ENCODE measurements at places on chromosomes 16 and 17.

- DNase-seq = no peak
Observed at GRCh38 chr16:22734368-22734767, 79.6 kb upstream of the HS3ST2 start.

DNA sequence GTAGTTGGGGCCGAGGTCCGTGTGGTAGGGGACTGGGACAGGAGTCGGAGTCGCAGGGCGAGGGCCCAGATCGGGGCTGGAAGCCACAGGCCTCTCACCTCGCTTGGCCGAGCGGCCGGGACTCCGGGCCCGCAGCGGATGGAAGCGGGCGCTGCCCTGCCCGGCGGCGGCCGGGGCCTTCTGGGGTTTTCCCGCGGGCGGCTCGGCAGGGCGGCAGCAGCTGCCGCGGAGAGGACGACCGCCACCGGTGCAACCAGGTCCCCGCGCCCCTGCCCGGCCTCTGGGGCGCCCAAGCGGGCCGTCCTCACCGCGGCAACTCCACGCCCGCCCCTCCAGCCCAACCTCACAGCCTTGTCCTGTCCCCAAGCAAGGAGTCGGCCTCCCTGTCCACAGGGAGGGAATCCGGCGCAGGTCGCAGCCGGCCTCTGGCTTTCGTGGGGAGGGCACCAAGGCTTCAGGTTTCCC, 15.6 kb upstream of the UTP6 start:
- DNase-seq = no peak

- DNase-seq = no peak
Observed at GRCh38 chr17:18185391-18185790, 1.8 kb downstream of the ALKBH5 start.

DNA sequence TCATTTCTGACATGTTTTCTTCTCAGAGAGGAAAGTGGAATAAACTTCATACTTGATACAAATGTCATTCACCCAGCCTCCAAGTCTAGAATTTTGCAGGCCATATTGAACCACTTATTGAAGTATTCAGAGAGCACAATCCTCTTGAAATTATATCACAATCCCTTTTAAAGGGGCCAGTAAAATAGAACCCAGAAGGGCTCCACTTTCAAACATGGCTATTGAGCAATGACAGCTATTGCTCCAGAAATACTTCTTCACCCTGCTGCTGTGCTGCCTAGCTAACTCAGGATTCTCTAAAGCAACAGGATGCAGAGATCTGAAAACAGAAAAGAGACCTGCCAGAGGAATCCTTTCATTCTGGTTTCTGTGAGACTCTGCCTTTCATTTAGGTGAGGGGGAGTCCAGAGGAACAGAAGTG, 275.0 kb upstream of the CDH5 start:
- DNase-seq = no peak

DNA sequence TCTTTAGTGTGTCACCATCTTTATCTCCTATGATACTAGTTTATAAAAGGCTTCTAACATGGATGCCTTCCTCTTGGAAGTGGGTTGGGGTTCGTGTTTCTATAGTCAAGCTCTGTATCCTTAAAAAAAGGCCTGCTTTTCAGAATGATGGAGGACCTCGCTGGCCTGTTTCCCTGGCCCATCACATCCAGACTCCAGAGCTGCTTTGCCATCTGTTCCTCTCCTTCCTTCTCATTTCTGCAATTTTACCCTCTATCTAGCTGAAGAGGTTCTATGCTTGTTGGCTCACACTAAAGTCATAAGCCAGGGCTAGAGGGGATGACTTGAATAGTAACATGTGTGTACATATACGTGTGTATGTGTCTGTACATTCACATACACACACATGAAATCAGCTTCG, 450.8 kb upstream of the HSBP1 start:
- no peak for DNase-seq

DNA sequence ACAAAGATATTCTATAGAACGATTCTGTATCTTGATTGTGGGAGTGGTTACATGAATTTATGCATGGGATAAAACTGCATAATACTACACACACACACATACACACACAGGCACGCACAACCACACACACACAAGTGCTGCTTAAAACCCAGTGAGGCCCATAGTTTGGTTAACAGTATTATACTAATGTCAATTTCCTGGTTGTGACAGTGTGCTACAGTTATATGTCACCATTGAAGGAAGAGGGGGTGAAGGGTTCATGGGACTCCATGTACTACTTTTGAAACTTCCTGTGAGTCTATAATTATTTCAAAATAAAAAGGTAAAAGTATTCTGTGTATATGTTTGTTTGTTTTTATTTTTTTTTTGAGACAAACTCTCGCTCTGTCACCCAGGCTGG, 8.1 kb downstream of the ZC3H7A start:
- no peak for DNase-seq

GRCh38 chr16:609316-609715, 19.4 kb downstream of the RAB40C start:
- DNase-seq = no peak

DNA sequence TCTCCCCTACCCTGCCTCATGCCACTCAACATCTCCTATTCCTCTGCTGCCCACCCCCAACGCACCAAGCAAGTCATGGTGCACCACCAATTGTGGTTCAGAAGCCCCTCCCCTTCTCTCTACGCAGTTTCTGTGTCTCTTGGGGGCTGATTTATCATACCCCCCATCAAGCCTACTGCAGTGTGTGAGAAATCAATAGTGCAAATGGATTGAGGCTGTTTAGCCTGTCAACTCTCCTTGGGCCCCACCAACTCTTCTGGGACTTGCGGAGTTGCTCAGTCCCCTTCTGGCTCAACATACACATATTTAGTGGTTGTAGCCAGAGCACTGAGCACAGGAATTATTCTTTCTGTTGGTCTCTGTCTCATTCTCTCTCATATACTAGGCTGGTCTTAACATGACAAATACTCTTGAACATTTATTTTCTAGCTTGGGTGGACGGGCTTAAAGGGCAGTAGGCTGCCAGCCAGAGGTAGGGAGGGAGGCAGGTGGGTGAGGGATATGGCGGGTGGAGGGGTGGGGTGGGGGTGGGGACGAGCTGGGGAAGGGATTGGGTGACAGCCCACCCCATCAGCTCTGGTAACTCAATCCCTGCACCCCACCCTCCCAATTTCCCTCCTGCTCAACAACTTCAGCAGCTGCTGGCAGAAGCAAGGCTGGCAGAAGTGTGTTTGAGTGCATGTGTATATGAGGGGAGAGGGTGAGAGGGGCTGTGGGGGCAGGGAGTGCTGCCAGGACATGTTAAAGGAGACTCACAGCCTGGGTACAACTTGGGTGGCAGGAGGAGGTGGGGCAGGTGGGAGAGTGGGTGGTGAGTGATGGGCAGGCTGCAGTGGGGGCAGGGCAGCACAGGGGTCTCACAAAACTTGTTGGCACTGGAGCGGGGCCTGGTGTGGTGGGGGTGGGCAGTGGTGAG, 4.9 kb downstream of the RARA start:
- DNase-seq = no peak

- DNase-seq = no peak
Observed at GRCh38 chr16:67055712-67056487, 27.0 kb downstream of the CBFB start.

- no peak for DNase-seq
Observed at GRCh38 chr16:25895380-25895779, 203.6 kb downstream of the HS3ST4 start.
